ENCODE measurements at places on chromosomes 4 and X.
A peak's percentile ranks its signal among the peaks of the same experiment; 100 is the strongest.

GRCh38 chr4:18138076-18138665, 116.6 kb upstream of the LCORL start:
- DNase-seq, result no peak

GRCh38 chr4:31374256-31374960, 654.2 kb downstream of the PCDH7 start:
- no peak for DNase-seq

DNA sequence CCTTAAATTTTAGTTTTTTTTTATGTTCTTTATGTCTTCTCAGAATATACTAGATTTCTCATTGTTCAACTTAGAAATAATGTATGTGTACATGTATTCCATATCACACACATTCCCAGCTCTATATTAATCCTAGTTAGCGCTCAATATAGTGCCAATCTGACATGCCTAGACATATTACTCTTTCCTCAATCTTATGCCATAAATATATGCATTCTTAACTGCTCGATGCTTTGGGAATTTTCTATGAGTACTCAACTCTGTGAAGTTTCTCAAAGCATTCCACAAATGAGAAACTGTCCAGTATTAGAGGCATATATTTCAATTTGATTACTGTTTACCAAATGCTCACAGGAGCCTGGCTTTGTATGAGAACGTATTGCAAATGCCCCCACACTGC, 231.2 kb upstream of the VEGFC start:
- DNase-seq, result no peak

DNA sequence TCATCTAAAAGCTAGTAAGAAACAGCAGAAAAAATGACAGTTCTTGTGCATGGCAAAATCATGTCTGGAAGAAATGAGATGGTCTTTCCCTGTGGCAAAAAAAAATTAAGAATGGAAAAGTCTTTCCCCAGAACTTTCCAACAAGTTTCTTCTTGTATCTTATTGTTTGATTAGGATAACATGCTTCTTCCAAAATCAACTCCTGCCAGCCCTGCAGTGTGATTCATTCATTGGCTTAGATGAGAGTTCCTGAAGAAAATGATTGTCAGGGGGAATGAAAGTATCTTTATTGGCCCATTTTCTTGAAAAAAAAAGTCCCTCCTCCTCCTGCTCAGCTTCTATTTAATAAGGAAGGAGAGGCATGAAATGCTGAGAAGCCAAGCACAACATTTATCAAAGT, 407.7 kb downstream of the ARAP2 start:
- no peak for DNase-seq

DNA sequence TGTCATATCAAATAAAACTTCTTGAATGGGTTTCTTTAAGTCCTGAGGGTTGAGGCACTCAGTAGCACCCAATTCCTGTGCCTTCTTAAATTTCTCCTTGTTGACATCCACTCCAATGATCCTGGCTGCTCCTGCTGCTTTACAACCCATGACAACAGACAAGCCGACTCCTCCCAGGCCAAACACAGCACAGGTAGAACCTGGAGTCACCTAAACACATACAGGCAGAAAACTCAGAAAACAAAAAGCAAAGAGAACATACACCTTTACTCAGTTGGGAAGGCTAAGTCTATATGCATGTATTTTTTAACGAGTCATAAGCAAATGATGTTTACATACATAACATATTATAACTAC, 10.3 kb downstream of the ADH6 start:
- DNase-seq, result no peak

- peak; percentile 14 for DNase-seq
Observed at GRCh38 chrX:11363069-11363594, 69.9 kb downstream of the AMELX start.

- no peak for DNase-seq
Observed at GRCh38 chrX:133794126-133794525, 191.3 kb downstream of the GPC3 start.

DNA sequence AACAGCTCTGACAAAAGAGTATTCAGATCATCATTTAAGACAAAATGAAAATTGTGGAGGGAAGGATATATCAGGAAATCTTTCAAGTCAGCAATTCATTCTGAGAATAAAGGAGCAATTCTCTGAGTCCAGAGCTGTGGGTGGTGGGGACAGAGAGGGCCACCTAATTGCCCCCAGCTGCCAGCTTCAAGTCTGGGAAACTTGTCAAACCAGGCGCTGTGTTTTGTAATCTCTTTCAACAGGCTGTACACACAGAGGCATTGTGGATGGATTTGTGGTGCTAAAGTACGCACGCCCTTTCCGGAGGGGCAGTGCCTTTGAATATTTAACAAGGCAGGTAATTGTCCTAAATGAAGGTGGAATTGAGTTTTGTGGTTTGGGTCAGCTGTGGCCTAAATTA, 591.1 kb upstream of the BOD1L1 start:
- DNase-seq, result no peak

- no peak for DNase-seq
Observed at GRCh38 chrX:7420717-7421116, 272.8 kb upstream of the PUDP start.

DNA sequence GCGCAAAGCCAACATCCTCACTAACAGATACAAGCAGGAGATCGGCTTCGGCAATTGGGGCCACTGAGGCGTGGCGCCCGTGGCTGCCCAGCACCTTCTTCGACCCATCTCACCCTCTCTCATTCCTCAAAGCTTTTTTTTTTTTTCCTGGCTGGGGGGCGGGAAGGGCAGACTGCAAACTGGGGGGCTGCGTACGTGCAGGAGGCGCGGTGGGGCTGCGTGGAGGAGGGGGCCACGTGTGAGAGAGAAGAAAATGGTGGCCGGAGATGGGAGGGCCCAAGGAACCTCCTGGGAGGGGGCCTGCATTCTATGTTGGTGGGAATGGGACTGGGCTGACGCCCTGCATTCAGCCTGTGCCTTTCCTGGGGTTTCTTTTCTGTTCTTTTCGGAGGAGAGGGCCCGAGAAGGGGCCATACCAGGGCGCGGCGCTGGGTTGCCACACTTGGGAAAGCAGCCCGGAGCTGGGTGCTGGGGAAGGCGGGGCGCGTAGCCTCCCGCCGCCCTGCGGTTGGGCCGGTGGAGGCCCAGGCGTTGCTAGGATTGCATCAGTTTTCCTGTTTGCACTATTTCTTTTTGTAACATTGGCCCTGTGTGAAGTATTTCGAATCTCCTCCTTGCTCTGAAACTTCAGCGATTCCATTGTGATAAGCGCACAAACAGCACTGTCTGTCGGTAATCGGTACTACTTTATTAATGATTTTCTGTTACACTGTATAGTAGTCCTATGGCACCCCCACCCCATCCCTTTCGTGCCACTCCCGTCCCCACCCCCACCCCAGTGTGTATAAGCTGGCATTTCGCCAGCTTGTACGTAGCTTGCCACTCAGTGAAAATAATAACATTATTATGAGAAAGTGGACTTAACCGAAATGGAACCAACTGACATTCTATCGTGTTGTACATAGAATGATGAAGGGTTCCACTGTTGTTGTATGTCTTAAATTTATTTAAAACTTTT, 4.5 kb downstream of the MID1IP1 start:
- DNase-seq, result peak; percentile 81

DNA sequence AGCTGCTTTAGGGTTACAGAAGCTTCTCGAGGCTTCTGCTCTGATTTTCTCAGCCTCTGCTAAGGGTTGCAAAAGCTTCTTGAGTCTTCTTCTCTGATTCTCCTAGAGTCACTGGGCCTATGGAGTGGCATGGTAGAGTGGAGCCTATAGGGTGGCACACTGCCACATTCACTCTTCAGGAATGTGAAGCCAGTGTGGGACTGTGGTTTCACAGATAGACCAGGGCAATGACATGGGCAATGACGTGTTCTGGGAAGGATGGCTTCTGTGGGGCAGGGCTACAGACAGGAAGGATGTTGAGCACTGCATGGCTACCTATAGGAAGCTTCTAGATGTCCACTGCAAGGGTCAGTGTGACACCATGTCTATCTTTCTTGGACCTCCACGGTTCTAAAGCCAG, 11.0 kb upstream of the MAMLD1 start:
- DNase-seq, result no peak

GRCh38 chr4:173121076-173121561, 47.5 kb upstream of the GALNT7 start:
- DNase-seq, result no peak

- DNase-seq, result no peak
Observed at GRCh38 chr4:85491527-85491926, 16.6 kb downstream of the ARHGAP24 start.

DNA sequence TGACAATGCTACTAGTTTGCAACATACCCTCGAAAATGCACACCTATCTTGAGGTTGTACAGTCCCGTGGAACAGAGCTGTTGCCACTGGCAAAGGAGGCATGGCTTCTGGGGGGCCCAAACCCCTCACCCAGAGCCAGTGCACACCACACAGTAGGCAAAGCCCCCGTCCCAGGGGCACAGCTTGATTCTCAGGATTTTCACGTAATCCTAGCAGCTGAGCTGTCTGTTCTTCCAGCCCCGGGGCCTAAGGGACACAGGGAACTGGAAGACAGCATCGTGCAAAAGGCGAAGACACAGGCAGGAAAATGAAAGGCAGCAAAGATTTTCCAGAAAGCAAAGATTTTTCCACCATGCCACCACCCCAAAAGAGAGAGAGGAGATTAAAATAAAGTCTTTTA, 77.2 kb downstream of the JAKMIP1 start:
- no peak for DNase-seq

GRCh38 chrX:14026121-14026520, 3.6 kb downstream of the GEMIN8 start:
- DNase-seq, result no peak

- DNase-seq, result no peak
Observed at GRCh38 chr4:124564121-124564520, 148.4 kb downstream of the ANKRD50 start.

- DNase-seq, result no peak
Observed at GRCh38 chr4:13162886-13163285, 321.3 kb downstream of the RAB28 start.

DNA sequence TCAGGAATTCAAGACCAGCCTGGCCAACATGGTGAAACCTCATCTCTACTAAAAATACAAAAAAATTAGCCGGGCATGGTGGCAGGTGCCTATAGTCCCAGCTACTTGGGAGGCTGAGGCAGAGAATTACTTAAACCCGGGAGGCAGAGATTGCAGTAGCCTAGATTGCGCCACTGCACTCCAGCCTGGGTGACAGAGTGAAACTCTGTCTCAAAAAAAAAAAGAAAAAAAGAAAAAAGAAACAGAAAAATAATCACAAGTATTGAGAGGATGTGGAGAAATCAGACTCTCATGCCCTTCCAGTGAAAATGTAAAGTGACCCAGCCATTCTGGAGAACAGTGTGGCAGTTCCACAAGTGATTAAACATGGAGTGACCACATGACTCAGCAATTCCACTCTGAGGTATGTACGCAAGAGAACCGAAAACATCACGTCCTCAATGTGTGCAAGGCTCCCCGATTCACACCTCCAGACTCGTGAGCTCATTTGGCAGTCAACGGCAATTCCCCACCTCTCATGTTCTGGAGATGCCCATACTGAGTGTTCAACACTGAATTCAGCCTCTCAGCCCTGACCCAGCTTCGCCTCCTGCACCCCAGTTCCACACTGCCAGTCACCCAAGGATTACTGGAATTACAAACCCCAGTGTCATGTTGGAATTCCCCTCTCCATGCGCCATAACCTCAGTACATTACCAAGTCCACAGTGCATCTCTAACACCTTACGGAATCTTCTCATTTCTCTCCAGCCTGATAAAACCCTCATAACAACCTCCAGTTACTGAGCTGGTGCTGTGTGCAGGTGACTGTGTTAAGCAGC, 21.1 kb downstream of the ACOX3 start:
- no peak for DNase-seq

DNA sequence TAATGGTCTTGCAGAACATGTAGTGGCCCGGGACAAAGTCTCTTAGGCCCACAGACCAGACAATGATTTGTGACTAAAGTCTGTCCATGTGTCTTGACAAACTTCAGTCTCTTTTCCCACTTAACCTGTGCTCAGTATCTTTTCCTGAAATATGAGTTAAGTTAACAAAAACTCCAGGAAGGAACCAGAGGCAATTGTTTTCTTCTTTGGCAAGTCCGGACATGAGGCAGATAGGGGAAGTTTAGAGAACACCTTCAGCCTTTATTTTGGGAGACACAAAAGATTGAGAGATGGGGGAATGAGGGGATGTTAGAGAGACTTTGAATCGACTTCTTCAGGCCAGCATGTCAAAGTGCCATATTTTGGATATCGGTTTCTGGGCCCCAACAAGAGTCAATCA, 80.2 kb upstream of the FRMPD4 start:
- no peak for DNase-seq

GRCh38 chrX:85288992-85289723, 45.4 kb downstream of the ZNF711 start:
- DNase-seq, result no peak
